A549 treated with DMSO at 1 μM for 4 hours (cell line): ENCODE measurements at places on chromosomes 5 and 9. TPM values are rescaled to one million over a fixed set of nuclear protein-coding genes. Genes with fewer than 3 reads are reported as not detected.

The PTBP3 gene
- total RNA-seq: 27.3 to 45.5 TPM (median 39.3 TPM) in 5 replicates

The SAXO1 gene
- not detected in 5 replicates for total RNA-seq

The OXCT1 gene
- 2.5 to 3.8 TPM (median 3.4 TPM) in 5 replicates for total RNA-seq

The AK3 gene
- 46.8 to 64.4 TPM (median 54.8 TPM) in 5 replicates for total RNA-seq

The IRX4 gene
- total RNA-seq: 0.23 to 1.1 TPM (median 0.40 TPM) in 5 replicates

The PRSS3 gene
- total RNA-seq: 13.2 to 17.6 TPM (median 14.0 TPM) in 5 replicates

The SLC4A9 gene
- total RNA-seq: not detected in 5 replicates

The DBH gene
- not detected in 5 replicates for total RNA-seq

The ANKDD1B gene
- 0.09 to 0.16 TPM (median 0.10 TPM) in 3 of 5 replicates, not detected in the others for total RNA-seq

The PAX5 gene
- total RNA-seq: 0.01 to 0.07 TPM (median 0.01 TPM) in 3 of 5 replicates, not detected in the others

The DROSHA gene
- total RNA-seq: 34.4 to 46.6 TPM (median 44.2 TPM) in 5 replicates

The BARHL1 gene
- 0.06 TPM in 1 of 5 replicates, not detected in the others for total RNA-seq

The SLC9A3 gene
- total RNA-seq: 2.1 to 2.8 TPM (median 2.5 TPM) in 5 replicates

The NAIF1 gene
- 4.3 to 8.2 TPM (median 7.0 TPM) in 5 replicates for total RNA-seq

The PCDHGA8 gene
- 0.02 to 0.03 TPM (median 0.02 TPM) in 3 of 5 replicates, not detected in the others for total RNA-seq

The CNTNAP3B gene
- total RNA-seq: 14.0 to 19.7 TPM (median 17.4 TPM) in 5 replicates

The PDE6A gene
- total RNA-seq: 0.11 to 0.18 TPM (median 0.14 TPM) in 5 replicates

The LCN9 gene
- not detected in 5 replicates for total RNA-seq

The PCDHAC1 gene
- total RNA-seq: 1.0 to 1.5 TPM (median 1.4 TPM) in 5 replicates

The TNFSF15 gene
- 0.27 to 0.44 TPM (median 0.40 TPM) in 5 replicates for total RNA-seq

The CD72 gene
- 0.06 to 0.13 TPM (median 0.10 TPM) in 3 of 5 replicates, not detected in the others for total RNA-seq

The GCNT4 gene
- 0.38 to 0.58 TPM (median 0.54 TPM) in 5 replicates for total RNA-seq

The BARX1 gene
- 7.3 to 12.6 TPM (median 10.8 TPM) in 5 replicates for total RNA-seq

The TAS2R1 gene
- not detected in 5 replicates for total RNA-seq

The FREM1 gene
- total RNA-seq: not detected in 5 replicates

The SLC6A7 gene
- total RNA-seq: 0.02 to 0.06 TPM (median 0.03 TPM) in 4 of 5 replicates, not detected in the other

The TSSK1B gene
- not detected in 5 replicates for total RNA-seq

The ASPN gene
- not detected in 5 replicates for total RNA-seq
